Caudate nucleus (tissue), 63 donors: ENCODE measurements at places on chromosomes 2 and 18.

DNA sequence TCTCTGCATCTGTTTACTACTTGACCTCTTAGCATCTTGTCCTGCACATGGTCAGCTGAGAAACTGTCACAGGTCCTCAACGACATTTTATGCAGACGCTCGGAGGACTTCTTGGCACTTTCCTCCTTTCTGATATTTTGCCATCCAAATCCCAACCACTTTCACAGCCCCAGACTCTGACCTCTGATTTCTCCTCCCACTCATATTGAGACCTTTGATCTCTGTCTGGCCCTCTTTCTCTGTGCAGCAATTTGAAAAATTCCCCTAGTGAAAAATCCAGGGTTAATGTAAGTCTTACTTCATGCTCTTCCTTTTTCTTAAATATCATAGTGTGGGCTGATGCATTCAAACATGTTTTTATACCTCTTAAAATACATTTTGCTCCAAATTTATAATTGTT, 273.8 kb downstream of the CCDC102B start:
- no peak for DNase-seq

DNA sequence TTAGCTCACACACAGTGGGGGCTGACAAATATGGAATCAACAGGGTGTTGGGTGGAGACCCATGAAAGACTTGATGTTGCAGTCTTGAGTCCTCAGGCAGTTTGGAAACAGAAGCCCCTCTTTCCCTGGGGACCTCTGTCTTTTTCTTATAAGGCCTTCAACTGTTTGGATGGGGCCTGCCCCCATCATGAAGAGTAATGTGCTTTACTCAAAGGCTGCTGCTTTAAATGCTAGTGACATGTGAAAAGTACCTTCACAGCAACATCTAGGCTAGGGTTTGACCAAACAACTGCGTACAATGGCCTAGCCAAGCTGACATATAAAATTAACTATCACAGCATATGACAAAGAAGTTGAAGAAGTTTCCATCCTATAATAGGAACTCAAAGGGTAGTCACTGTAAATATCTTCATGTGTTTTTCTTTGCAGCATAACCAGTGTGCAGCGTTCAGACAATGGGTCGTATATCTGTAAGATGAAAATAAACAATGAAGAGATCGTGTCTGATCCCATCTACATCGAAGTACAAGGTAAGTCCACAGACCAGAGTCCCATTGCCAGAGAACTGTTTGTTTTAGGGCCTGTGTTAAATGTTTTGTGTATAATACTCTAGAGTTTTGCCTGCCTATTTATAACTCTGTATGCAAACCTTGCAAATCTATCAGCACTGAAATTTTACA, 46.3 kb downstream of the MERTK start:
- DNase-seq = no peak

DNA sequence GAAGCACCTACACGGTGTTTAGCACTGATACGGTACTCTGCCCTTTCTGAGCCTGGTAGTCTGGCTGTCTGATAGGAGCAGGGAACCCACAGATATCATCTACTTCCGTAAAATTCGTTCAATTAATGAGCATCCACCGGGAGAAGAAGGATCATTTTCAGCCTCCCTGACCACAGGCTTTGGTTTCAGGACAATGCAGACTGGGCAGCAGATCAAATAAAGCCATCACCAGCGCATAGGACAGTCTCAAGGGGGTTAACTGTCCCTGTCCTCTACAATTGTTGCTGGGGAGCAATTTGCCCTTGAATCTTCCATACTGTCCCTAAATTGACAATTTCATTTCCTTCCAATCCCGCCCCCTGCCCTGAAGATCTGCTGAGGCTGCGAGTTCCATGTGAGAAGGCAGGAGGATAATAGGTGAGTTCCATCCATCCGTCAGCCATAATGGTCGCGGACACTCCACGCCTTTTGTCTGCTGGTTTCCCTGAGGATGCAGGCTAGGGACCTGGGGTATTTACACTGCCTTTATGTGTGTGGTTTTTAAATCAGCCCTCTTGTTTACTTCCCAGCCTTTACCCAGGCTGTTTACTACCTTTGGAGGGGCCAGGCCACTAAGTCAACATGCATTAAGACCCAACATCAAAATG, 110.0 kb downstream of the MYCN start:
- DNase-seq = no peak

- DNase-seq = no peak
Observed at GRCh38 chr18:56257205-56257604, 381.2 kb downstream of the TXNL1 start.

- no peak for DNase-seq
Observed at GRCh38 chr2:26767129-26767528, 3.0 kb downstream of the SLC35F6 start.

GRCh38 chr2:106261871-106262321, 67.8 kb upstream of the UXS1 start:
- no peak for DNase-seq

- no peak for DNase-seq
Observed at GRCh38 chr2:233817361-233817911, 36.9 kb downstream of the HJURP start.

GRCh38 chr2:57368190-57368589, 678.4 kb upstream of the VRK2 start:
- DNase-seq = no peak

DNA sequence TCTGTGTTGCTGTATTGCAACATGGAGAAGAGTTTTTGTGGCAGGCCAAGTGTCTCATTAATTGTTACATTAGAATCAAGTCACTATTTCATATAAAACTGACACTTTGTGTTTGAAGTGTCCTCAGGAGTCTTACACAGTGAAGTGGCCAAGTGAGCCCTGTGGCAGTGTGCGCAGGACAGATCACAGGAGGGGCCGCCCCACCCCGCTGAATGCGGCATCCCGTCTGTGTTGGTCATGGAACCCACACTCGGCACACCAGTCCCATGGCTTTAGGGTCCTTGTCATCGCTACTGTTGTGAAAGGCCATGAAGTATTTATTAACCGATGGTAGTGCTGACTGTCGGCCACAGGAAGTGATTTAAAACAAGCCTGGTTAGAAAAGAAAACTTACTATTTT, 144.7 kb upstream of the NFATC1 start:
- no peak for DNase-seq

- no peak for DNase-seq
Observed at GRCh38 chr2:225083276-225083675, 41.0 kb upstream of the DOCK10 start.

DNA sequence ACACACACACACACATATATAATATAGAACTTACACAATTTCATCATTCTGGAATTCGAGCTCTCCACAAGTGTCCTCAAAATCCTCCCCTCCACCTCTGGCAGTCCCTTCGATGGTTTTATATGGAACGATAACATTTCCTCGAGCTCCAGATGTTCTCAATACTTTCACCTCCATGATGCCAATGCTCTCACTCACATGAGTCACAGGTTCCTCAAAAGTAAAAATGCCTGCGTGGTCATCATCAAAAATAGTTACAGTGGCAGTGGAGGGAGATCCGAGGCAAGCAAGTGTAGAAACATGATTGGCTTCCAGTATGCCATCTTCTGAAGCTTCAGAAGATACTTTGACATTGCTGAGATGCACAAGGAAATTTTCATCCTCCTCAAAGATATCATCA, 23.5 kb downstream of the SLC8A1 start:
- DNase-seq = no peak

GRCh38 chr18:21327101-21327500, 85.1 kb downstream of the GREB1L start:
- no peak for DNase-seq

- no peak for DNase-seq
Observed at GRCh38 chr2:148969659-148970061, 68.8 kb upstream of the LYPD6B start.

DNA sequence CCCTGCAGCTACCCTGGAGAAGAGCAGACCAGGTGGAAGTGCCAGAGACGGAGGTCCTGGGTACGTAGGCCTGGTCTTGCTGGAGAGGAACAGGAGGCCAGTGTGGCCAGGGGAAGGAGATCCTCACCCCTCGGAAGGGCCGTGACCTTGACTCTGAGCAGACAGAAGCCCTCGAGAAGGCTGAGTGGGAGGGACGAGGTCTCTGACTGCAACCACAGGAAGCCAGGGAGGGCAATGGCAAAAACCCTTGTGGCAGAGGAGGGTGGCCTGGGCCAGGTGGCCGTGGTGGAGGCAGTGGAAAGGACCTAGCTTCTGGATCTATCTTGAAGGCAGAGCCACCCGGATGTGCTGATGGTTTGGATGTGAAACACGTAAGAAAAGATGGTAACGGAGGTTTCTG, 28.1 kb downstream of the THAP4 start:
- no peak for DNase-seq

DNA sequence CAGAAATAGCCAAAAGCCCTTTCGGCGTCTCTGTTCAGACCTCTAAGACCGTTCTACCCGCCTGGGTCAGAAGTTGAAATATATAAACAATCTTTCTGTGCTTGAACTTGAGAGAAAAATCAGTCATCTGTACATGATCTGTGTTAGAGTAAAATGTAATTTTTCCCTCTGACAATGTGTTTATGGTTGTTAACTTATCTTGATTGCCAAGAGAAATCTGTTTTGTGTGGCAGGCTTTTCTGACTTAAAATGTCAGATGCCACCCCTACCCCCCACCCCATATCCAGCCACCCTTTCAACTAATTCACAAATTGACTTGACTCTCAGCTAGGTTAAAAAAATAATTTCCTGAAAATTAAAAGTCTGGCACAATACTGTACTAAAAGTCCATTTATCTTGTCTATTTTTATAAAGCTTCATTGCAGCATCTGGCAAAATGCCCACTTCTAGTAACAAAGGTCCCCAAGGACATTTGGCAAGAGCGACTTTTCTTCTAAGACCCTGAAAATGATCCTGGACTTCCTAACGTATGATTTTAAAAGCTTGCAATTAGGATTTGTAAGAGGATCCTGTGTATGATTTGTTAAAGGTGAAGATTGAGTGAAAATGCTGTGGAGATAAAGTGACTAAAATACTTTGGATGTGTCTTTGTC, 304.2 kb downstream of the EPHA4 start:
- DNase-seq = no peak

GRCh38 chr2:7552825-7553570, 635.8 kb downstream of the RNF144A start:
- no peak for DNase-seq

GRCh38 chr2:55490554-55490953, 29.0 kb upstream of the CFAP36 start:
- DNase-seq = no peak

- no peak for DNase-seq
Observed at GRCh38 chr2:111691164-111691875, 192.7 kb downstream of the ANAPC1 start.

DNA sequence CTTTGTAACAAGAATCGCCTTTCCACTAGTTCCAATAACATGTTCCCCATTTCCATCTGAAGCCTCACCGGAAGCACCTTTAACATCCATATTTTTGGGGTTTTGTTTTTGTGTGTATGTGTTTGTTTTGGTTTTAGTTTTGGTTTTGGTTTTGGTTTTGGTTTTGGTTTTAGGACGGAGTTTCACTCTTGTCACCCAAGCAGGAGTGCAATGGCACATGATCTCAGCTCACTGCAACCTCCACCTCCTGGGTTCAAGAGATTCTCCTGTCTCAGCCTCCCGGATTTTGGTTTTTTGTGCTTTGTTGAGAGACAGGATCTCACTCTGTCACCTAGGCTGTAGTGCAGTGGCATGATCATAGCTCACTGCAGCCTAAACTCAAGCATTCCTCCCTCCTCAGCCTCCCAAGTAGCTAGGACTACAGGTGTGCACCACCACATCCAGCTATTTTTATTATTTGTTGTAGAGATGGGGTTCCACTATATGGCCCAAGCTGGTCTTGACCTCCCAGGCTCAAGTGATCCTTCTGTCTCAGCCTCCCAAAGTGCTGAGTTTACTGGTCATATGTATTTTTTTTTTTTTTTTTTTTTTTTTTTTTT, 36.3 kb downstream of the TGOLN2 start:
- DNase-seq = no peak

- DNase-seq = no peak
Observed at GRCh38 chr2:29351248-29351647, 236.0 kb downstream of the CLIP4 start.

DNA sequence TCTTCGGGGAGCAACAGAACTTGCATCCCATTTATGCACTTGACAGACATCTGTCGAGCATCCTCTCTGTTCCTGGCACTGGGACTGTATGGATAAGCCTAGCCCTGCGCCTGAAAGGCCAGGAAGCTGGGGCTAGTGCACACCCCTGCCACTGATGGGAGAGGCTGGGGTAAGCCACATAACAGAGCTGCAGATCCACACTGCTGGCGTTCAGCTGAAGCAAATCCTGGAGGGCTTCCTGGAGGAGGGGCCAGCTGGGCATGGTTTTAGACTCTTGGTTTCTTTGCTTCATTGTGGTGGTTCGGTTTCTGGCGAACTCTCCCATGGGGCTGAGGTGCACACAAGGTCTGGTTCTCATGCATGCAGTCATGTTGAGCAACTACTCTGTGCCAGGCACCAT, 45.5 kb upstream of the FOSL2 start:
- no peak for DNase-seq

GRCh38 chr2:30237239-30237965, 6.1 kb downstream of the LBH start:
- no peak for DNase-seq

- DNase-seq = no peak
Observed at GRCh38 chr2:81481242-81481993, 1176.9 kb upstream of the LRRTM1 start.

DNA sequence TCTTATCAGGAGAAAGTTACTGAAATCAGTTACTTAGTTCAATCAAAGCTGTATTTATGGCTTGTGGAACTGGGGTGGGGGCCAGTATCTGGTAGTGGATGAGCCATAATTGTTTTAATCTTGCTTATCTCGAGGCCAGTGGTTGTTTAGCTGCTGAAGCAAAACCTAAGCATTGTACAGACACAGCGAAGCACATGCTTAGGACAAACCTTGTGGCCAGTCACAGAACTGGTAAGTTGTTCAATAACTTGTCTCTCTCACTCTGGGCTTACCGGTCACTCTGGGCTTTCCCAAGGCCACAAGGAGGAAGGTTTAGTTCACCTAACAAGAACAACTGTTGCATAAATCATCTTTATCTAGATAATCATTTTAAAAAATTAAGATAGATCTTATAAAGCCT, 296.6 kb upstream of the NETO1 start:
- no peak for DNase-seq

- DNase-seq = no peak
Observed at GRCh38 chr2:10581990-10582389, 107.8 kb downstream of the NOL10 start.

GRCh38 chr2:221241072-221241471, 331.0 kb downstream of the EPHA4 start:
- no peak for DNase-seq

- DNase-seq = no peak
Observed at GRCh38 chr18:14086458-14087231, 45.6 kb downstream of the ZNF519 start.

GRCh38 chr18:48660346-48661228, 121.8 kb downstream of the CTIF start:
- no peak for DNase-seq
